ENCODE measurements at places on chromosomes 7 and 10.

DNA sequence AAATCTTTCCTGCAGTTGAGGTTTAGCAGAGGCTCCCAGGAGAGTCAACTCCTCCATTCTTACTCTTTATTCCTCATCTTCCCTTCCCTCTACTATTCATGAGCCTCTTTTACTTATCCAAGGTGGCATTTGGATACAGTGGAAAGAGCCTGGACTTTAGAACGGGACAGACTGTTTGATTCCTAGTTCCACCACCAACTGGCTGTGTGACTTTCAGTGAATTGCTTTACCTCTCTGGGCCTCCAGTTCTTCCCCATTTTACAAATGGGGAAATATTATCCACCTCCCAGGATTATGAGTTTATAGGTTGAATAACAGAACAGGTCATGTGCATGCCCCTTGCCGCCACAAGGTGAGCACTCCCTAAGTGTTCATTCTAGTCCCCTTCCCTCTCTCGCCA is 49.9 kb downstream of the ZNF503 start:
- no peak for DNase-seq

GRCh38 chr7:98133621-98134303 is 27.1 kb downstream of the LMTK2 start:
- no peak for DNase-seq

GRCh38 chr7:36298106-36298505 is 91.6 kb upstream of the ANLN start:
- no peak for DNase-seq

DNA sequence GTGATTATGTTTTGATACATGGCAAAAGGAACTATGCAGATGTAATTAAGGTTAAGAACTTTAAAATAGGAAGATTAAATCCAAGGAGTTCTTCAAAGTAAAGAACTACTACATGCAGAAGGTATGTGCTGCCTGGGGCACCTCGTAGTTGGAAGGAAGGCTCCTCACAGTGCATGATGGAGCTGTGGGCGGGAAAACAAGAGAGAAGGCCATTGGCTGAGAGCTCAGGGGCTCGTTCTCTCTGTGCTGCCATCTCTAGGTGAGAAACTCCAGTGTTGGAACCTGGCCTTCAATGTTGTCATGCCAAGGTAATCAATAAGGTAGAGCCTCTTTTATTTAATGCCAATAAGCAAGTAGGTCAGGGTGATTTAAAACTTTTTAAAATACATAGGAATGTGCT is 391.4 kb upstream of the ETV1 start:
- DNase-seq: no peak

DNA sequence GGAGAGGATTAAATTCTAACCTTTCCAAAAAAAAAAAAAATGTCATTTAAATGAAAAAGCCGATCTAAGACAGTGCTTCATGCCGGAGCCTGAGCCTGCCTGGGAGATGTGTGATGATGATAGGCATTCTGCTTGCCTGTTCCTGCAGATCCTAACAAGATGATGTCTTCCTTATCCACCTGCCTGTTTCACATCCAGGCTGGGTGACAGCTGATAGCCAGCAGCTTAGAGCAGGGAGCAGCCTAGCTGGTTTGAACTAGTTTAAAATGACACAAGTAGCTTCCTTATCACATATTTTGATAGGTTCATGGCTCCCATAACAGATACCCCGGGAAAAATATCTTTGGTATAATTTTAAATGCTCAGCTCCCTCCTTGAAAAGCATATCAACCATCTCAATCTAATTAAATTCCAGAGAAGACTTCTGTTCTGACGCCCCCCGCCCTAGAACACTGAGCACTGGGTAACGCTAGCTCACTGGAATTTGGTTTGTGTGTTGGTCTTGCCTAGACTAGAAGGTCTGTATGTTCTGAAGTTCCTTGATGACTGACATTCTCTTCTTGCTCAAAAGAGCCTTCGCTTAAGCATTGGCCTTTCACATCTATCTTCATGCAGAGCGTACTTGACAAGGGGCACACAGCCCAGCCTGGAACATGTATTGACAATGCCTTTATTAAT is 96.9 kb upstream of the FGFR2 start:
- no peak for DNase-seq

DNA sequence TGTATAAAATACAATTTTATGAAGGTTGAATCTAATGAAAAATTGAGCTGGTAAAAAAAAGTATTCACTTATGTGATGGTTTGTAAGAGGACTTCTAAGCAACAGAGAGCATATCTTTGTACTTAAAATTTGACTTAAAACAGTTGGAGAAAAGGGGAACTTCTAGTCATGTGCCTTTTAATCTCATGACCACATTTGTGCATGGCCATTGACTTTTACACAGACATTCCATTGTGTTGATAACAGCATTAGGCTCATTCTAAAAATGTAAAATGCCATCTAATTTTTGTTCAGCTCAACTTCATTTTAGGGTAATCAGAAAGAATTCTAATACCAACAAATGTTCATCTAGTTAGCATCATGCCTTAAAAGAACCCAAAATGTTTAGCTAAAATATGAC is 119.9 kb downstream of the HPSE2 start:
- no peak for DNase-seq

- no peak for DNase-seq
Observed at GRCh38 chr7:121669144-121669543, 203.8 kb upstream of the PTPRZ1 start.

GRCh38 chr10:73413108-73413527 is 740 bp downstream of the ANXA7 start:
- no peak for DNase-seq

Data from stimulated activated CD4-positive, alpha-beta T cell treated with anti-CD3 and anti-CD28 coated beads, Interleukin-1b, Interleukin-23, amount 100 ng/mL, for 1 hour (primary cell).